ENCODE measurements at places on chromosomes 7 and 10.

- DNase-seq, result no peak
Observed at GRCh38 chr10:75553550-75553949, 122.1 kb downstream of the LRMDA start.

DNA sequence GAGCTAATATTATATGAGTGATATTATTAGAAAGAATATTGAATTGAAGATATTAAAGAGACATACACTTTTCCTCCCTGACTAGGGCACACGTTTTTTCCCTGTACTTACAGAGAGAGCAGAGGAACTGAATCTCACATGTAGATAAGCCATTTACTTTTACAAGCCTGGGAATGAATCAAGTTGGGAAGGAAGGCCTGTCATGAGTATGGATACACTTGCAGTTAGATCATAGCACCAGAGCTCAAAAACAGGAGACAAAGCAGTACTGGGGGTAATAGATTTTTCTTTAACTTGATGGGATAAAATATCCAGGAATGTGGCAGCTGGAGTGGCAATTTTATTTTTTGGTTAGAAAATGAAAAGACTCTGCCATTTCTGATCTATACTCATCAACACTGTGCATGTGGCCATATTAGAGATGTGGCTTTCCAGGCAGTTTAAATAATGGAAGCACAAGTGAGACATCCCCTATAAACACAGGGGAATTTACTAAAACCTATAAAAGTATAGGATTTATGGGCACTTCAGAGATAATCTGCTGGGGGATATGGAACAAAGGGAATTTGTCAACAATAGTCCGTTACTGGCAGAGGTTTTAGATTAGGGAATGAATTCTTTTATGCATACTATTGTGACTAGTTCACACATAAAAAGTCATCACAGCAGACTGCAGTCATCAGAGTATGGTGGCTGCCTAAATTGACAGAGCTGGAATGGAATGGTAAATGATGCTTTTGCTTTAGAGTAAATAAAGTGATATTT, 657.7 kb upstream of the MBL2 start:
- no peak for DNase-seq

DNA sequence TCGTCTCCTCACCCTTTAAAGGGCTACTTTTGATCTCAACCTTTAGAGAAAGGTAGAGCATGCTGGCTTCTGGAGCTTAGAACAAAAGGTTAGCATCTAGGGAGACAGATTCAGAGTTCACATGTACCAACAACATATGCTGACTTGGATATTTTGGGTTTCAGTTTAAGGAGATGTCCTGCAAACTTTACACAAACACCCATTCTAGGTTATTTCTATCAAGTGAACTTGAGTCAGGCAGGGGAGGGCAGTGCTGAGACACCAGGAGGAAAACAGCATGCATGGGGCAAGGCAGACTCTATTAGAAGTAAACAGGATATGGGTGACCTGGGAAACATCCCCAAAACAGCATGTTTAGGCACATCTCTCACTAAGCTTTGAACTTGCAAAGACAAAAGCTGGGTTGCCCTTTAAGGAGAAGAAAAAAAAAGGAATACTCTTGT, 43.8 kb downstream of the ARL4A start:
- no peak for DNase-seq

- DNase-seq, result no peak
Observed at GRCh38 chr10:4120096-4120853, 335.3 kb upstream of the KLF6 start.

DNA sequence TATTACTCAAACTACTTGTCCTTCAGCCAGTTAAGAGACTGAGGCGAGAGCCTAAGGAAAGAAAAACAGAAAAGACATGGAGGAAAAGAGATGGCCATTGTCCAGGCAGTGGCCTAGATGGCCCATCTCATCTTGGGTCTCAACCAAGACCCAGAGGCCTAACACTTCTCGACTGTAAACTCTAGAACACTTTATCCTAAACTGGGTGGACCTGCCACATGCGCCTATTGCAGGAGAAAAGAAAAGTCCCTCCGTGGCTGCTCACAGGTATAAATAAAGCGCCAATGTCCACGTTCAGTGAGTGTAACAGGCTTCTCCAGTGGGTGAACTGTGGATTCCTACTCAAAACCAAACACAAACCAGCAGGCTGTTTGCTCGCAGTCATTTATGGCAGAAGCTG, 92.7 kb upstream of the DDC start:
- DNase-seq, result no peak

DNA sequence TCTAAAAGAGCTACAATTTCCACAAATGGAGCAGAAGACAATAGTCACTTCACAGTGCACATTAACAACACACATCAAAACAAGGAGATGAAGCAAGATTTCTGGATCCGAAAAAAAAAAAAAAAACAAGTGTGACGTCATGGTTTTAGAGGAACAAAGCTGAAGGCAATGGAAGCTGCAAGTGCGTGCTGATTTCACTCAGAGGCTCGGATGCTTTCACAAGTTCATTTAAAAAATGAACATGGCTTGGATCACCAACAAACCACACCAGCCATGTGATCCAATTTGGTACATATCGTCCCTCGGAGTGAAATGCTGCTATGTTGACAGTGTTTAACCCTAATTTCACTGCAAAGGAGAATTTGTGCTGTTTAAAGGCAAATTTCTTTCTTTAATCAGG, 337.0 kb upstream of the PRKCQ start:
- no peak for DNase-seq

DNA sequence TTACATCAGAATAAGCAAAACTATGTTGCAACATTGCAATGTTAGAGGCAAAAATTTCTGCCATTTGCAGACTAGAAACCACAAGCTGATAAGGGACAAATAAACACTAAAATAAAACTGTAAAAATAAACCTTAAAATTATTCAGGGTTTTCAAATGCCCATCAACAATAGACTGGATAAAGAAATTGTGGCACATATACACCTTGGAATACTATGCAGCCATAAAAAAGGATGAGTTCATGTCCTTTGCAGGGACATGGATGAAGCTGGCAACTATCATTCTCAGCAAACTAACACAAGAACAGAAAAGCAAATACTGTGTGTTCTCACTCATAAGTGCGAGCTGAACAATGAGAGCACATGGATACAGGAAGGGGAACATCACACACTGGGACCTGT, 385.0 kb downstream of the PHF14 start:
- no peak for DNase-seq

DNA sequence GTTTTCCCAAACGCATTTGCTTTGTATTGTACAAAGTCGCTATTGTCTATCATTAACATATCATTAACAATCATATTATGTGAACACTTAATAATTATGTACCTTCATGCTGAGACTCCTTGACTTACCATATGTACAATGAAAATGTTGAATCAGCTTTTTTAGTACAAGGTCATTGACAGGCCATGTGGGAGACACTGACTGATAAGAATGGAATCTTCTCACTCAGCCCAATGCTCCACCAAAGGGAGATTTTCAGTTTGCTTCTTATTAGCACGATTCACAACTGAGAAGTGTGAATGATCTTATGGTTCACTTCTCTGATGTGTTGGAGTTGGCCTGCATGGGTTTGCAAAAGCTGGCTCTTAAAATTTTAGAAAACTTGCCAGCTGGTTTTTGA, 253.5 kb upstream of the TEX47 start:
- no peak for DNase-seq

DNA sequence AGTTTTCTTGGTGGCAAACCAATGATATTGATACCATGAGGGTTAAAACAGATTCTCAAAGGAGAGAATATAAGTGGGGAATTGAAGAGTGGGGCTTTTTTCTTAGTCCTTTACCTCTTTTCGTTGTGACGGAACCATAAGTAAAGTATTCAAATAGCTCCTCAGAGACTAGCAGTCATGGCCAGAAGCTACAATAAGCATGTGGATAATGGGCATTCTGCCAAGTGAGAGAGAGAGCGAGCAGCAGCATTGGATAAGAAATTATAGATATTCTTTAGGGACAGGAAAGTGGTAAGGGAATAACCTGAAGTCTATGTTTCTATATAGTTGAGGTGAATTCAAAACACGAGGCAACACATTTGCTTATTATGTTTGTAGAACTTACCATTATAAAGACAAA, 235.1 kb downstream of the SEMA3E start:
- DNase-seq, result no peak

- no peak for DNase-seq
Observed at GRCh38 chr10:112739592-112740353, 210.3 kb upstream of the TCF7L2 start.

DNA sequence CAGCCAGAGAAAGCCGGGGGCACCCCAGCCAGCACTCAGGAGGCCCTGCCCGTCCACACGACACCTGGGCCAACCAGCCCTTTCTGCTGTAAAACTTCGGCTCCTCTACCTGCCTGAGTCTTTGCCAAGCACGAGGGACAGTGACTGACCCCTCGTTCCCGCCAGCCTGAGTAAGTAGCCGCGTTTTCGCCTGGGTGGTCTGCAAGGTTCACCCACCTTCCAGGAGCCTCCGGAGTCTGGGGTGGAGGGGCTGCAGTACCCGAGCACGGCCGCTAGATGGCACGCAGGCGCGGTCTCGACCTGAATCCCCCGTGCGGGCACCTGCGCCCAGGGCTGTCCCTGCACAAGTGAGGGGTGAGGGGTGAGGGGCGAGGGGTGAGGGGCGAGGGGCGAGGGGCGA, 192.7 kb downstream of the PTPRN2 start:
- no peak for DNase-seq

GRCh38 chr7:80182630-80183276, 48.1 kb downstream of the GNAI1 start:
- DNase-seq, result no peak

DNA sequence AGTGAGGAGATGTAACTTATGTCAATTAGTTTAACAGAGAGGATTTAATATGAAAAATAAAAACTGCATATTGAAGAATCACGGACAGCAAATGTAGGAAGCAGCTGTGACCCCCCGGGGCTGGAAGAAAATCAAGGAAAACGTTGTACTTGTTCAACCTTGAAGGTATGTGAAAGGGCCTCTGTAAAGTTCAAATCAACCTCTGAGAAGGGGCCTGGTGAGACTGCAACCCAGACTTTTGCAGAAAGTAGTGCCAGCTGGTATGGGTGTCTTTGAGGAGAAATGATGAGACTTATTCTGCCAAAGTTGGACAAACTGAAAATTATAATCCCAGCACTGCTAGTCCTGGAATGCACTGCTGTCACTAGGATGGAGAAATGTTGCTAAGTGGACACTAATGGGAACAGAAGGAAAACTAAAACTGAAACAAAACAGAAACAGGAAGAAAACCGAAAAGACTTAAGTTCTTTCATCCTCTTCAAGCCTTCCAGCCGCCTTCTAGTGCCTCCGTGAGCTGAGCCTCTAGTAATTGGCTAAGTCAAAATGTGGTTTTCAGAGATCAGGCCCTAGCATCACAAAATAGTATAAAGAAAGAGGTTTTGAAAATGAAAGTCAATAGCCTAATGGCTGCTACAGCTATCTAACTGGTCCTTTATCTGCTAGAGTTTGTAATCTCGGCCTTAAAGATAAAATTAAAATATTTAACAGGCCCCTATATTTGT, 253.7 kb upstream of the SORCS1 start:
- no peak for DNase-seq

DNA sequence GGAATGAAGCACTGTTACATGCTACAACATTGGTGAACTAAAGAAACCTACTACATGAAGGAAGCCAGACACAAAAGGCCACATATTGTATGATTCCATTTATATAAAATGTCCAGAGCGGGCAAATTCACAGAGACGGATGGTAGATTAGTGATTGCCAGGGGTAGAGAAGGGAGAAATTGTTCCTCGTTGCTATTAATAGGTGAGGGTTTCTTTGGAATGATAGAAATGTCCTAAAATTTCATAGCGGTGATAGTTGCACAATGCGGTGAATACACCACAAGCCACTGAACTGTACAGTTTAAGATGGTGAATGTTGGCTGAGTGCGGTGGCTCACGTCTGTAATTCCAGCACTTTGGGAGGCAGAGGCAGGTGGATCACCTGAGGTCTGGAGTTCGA, 29.0 kb downstream of the DENND2A start:
- DNase-seq, result no peak

GRCh38 chr10:7538970-7539654, 127.7 kb downstream of the ITIH5 start:
- no peak for DNase-seq

- no peak for DNase-seq
Observed at GRCh38 chr7:51234139-51234538, 82.5 kb downstream of the COBL start.

DNA sequence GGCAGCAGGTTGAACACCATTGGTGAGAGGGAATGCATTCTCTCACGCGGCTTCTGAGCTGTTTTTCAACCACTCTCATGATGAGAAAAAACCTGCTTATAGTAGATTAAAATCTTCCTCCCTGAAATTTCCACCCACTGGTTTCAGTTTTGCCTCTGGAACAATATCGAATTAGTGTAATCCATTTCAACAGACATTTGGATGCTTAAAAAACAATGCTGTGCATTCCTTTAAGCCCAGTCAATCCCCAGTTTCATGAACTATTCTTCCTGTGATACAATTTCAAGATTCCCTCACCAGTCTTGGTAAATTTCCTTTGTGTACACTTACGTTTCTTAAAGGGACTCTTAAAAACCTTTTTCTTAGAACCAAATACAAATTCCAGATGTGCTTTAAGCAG, 89.6 kb downstream of the ITIH5 start:
- no peak for DNase-seq

DNA sequence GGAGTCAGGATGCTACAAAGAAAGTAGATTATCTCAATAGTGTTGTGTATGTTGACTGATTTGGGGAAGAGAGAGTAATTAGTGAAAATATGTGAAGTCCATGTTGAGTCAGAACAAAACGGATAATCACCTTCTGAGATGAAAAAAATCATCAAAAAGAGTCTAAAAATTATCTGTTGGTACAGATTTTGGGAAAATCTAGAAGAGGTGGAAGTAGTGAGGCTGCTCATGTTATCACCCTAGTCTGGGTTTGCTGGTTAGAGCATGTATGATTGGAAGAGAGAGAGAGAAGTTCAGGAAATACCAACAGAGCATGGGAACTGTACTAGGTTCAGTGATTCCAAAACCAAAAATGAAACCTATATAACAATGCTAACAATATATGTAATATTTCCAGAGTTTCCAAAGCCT, 12.3 kb downstream of the RPA3 start:
- DNase-seq, result no peak

- no peak for DNase-seq
Observed at GRCh38 chr10:123150271-123150985, 2.5 kb downstream of the HMX2 start.

DNA sequence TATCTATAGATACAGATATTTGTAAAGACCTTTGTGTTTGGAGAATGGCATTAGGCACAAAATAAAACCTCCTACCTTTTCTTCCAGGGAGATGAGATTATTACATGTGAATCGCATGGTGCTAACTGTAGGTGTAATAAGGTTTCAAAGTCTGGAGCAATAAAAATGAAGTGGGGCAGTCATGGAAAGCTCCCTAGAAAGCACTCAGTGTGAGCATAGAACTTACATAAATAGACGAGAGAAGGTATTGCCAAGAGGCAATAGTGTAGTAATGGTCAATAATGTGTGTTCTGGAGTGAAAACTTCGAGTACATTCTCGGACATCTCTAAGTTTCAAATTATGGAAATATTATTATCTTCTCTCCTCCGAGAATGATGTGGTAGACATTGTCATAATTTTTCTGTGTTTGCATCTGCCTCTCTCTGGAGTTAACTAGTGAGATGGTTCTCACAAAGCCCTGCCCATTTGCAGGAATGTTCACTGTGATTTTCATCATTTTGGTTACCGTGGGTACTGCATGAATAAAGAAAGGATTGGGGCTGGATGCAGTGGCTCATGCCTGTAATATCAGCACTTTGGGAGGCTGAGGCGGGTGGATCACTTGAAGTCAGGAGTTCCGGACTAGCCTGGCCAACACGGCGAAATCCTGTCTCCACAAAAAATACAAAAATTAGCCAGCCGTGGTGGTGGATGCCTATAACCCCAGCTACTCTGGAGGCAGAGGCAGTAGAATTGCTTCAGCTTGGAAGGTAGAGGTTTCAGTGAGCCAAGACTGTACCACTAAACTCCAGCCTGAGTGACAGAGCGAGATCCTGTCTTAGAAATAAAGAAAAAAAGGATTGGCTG, 10.6 kb downstream of the VIM start:
- DNase-seq, result no peak

All from hepatic stellate cell (primary cell).